Lower leg skin (tissue), 4 donors: ENCODE measurements at places on chromosomes 2 and 18. TPM values are rescaled to one million over a fixed set of nuclear protein-coding genes. Genes with fewer than 3 reads are reported as not detected.

NXPH2 gene
- not detected for total RNA-seq

GRCh38 chr2:66539452-66539851 lies 104.5 kb downstream of the MEIS1 start:
- no peak for DNase-seq

NPAS2 gene
- total RNA-seq, result 58.0 TPM

PLGLB1 gene
- 0.46 TPM for total RNA-seq

GRCh38 chr2:36849265-36849664 lies 117.1 kb downstream of the STRN start:
- no peak for DNase-seq

SLC5A7 gene
- not detected for total RNA-seq

- DNase-seq, result no peak
Observed at GRCh38 chr18:28176948-28177827, at the start of gene CDH2. CDH2 (minus strand) TSS chr18:28177130; CDS start chr18:28177022, 108 bp downstream.

- DNase-seq, result no peak
Observed at GRCh38 chr18:76546088-76546435, 51.0 kb upstream of the ZNF516 start.
